Activated CD4-positive, alpha-beta T cell treated with anti-CD3 and anti-CD28 coated beads, Interleukin-2, amount 50 U/mL, for 24 hours (primary cell): ENCODE measurements at places on chromosomes 3 and 15.
A peak's percentile ranks its signal among the peaks of the same experiment; 100 is the strongest.

GRCh38 chr15:77026501-77027110, 31.7 kb downstream of the PSTPIP1 start:
- no peak for DNase-seq

GRCh38 chr3:9015250-9015649, 52.0 kb upstream of the RAD18 start:
- no peak for DNase-seq

DNA sequence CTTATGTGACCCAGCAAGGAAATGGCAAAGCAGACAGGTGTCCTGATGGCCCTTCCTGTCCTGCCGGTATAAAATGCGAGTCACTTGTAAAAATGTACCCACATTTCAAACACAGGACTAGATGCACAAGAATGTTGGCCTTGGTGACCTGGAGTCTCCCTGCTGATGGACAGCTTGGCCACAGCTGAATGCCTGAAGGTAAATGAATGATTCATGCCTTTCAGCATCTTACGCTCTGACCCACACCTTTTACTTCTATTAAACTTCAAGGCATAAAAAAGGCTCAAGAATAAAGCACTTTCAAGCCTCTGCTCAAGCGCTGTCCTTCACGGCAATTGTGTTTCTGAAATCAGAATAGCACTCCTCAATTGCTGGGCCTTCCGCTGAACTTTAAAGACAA, 228.0 kb upstream of the SLCO3A1 start:
- no peak for DNase-seq

DNA sequence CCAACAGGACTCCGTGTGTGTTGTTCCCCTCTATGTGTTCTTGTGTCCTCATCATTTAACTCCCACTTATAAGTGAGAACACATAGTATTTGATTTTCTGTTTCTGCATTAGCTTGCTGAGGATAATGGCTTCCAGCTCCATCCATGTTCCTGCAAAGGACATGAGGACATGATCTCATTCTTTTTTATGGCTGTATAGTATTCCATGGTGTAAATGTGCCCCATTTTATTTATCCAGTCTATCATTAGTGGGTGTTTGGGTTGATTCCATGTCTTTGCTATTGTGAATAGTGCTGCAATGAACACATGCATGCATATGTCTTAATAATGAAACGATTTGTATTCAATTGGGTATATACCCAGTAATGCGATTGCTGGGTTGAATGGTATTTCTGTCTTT, 28.5 kb upstream of the TOP2B start:
- no peak for DNase-seq

- DNase-seq = no peak
Observed at GRCh38 chr15:100083572-100083971, 258.2 kb downstream of the ADAMTS17 start.

DNA sequence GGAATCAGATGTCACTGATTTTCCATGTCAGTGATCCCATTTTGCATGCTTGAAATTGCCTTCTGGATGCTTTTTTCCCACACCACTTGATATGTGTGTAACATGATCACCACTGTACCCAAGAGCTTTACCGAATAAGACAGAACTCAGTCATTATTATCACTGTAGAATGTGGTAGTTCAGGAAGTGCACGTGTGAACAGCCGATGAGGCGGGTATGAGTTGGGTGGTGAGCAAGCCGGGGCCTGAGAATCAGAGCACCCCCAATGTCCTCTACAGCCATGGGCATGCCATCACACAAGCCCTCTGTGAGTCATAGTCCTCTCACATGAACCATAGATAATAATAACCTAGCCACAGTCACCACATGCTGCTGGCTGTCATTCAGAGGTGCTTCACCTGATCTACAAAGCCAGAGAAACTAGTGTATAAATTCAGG, 470.8 kb downstream of the SOX2 start:
- no peak for DNase-seq

- no peak for DNase-seq
Observed at GRCh38 chr15:93206893-93207292, 117.9 kb upstream of the RGMA start.

DNA sequence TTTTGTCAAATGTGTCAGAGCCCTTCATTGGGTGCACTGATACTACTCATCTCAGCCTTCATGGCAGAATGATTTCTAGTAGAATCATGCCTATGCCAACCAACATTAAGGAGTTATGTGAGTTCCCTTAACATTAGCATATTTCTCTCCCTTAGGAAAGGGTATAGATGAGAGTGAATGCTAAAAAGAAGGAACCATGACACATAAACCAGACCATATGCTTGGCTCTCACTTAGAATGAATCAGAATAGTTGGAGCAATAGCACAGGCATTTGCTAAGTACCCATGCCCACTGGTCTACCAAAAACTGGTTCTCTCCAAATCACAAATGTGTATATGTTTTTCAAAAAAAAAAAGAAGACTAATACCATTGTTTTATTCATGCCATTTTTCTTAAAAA, 51.1 kb downstream of the STRIT1 start:
- DNase-seq = no peak

DNA sequence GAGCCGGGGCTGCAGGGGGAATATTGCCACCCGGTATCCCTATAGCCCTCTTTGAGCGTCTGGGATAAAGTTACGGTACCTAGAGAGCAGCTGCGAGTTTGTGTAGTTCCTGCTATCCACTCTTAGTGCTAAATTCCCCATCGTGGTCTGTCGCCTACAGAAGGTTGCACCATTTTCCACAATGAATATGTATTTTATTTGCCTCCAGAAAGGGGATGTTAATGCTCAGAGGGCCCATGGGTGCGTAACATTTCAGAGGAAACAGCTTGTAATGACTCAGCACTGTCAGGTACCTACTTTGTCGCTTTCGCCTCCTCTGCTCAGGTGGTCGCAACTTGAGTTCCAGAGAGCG, 1.1 kb downstream of the SLCO3A1 start:
- DNase-seq = no peak

DNA sequence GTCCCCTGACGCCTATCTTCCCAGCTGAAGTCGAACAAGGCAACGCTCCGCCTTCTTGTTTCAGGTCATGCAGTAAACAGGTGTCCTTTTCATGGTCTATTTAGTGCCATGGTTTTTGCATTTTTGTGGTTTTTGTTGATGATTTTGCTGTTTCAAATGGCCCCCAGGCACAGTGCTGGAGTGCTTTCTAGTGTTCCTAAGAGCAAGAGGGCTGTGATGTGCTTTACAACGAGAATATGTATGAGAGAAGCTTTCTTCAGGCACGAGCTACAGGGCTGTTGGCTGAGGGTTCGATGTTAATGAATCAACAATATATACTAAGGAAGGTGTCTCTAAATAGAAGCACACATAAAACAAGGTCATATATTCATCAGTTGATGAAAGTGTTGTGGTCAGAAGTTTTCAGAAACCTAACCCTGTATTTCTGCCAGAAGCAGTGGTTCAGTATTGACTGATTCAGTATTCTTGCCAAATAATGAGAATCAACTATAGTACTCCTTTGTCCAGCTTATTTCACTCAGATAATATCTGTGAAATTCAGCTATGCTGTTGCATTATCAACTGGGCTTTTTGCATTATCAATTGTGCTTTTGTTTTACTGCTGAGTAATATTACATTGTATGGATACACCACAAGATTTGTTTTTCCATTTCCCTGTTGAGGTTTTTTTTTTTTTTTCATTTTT, 18.5 kb downstream of the LIMD1 start:
- DNase-seq = no peak

GRCh38 chr15:39837454-39837853, 54.8 kb upstream of the FSIP1 start:
- DNase-seq = no peak

DNA sequence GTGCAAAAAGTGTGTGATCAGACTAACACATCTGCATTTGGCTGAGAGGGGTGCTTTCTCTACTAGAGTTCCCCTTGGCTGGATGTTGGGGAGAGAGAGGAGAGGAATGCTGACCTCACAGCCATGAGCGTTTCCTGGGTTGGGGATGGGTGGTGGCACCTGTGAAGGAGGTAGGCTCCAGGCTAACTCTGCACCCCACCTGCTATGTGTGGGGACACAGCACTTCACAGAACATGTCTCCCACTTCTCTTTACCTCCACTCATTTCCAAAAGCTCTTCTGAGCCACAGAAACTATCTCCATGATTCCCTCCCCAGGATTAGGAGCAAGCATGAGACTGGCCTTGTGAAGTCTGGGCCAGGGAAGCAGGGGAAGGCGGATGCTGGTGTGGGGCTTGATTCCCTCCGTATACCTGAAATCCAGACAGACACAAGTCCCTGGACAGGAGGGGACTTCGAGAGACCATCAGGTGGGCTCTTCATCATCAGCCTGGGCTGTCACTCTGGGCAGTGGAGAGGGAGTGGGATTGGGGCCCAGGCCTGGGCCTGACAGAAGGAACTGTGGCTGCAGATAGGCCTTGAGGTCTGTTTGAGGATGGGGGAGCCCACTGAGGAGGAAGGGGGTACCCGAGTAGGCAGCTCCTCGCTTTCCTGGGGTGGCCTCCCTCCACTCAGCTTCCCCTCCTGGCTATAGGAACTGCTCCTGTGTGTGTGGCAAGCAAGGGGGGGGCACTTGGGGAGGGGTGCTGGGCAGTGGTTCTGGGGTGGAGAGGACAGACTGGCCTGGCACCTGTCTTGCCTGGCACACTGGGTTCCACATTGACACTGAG, 40.7 kb downstream of the FEM1B start:
- no peak for DNase-seq

GRCh38 chr3:187807086-187807862, 62.0 kb upstream of the BCL6 start:
- DNase-seq = peak; percentile 63
